GM12864 (cell line): ENCODE measurements at places on chromosomes 3 and 15.

GRCh38 chr15:66129586-66129985 lies 124.0 kb downstream of the MEGF11 start:
- DNase-seq = no peak

DNA sequence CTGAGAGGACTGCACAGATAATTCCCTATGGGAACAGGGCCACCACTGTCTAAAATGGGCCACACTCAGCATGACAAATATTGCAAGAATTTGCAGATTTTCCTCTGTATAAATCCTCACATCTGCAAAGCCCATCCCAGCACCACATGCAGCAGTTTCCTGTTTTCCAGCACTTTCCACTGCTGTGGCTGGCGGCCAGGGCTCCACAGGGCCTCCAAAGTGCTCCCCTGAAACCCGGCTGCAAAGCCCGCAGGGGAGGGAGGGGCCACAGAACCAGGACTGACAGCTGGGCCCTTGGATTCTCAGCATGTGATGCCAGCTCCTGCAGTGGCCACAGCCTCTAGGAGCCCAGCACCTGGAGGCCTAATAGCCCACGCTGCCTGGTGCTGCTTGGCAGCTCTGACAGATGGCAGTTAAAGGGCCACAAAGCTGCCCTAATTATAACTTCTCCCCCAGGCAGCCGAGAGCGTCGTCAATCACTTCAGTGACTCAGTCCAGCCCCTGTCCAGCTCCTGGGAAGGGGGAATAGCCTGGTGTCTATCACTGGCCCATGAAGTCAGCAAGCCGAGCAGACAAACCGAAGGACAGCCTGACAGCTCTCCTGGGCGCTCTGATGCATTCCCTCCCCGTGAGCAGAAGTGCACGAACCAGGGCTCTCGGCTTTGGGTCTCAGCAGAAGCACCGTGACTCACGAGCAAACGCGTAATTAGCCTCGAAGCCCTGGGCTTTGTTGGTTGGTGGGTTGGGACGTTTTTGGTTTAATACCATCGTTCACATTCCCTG lies 4.7 kb downstream of the LRRC15 start:
- DNase-seq = no peak

DNA sequence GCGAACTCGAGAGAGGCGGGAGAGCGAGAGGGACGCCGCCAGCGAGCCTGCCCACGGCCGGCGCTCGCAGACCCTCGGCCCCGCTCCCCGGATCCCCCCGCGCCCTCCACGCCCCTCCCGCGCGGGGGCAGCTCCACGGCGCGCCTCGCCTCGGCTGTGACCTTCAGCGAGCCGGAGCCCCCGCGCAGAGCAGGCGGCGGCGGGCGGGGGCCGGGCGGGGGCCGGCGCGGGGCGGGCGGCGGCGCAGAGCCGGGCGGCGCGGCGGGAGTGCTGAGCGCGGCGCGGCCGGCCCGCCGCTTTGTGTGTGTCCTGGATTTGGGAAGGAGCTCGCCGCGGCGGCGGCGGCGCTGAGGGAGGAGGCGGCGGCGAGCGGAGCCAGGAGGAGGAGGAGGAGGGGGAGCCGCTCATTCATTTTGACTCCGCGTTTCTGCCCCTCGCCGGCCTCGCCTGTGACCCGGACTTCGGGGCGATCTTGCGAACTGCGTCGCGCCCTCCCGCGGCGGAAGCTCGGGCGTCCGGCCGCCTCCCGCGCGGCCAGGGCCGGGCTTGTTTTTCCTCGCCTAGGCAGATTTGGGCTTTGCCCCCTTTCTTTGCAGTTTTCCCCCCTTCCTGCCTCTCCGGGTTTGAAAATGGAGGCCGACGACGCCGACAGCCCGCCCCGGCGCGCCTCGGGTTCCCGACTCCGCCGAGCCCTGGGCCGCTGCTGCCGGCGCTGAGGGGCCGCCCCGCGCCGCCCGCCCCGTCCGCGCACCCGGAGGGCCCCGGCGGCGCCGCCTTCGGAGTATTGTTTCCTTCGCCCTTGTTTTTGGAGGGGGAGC lies 524 bp downstream of the IGF1R start:
- no peak for DNase-seq

GRCh38 chr3:136751316-136752171 lies 634 bp downstream of the STAG1 start:
- no peak for DNase-seq

- DNase-seq = no peak
Measured at GRCh38 chr3:43279532-43279931, 6.8 kb upstream of the SNRK start.

GRCh38 chr3:88166419-88166971 lies 16.7 kb downstream of the C3orf38 start:
- no peak for DNase-seq

- DNase-seq = no peak
Measured at GRCh38 chr15:92400980-92401787, 7.5 kb downstream of the ST8SIA2 start.

DNA sequence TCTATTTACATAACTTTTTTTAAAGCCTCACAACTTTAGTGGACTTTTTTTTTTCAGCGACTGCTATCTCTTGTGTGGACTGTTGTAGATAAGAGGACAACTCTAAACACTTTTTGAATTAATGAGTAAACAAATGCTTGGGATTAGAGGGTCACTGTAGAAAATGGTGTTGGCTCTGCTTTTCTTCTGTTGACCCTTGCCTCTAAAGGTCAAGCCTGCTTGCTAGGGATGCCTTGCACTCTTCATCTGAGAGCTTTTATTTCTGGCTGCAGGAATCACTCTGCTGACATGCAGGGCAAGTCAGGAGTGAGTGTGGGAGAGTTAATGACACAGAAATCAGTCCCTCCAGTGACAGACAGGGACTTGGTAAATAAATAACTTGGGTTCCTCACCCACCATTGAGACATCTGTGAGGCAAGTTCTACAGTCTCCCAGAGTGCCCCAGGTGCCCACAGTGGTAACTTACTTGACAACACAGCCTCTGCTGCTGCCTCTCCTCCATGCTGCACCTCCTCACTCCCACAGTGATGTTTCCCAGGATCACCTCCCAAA lies 390.1 kb downstream of the IL20RB start:
- no peak for DNase-seq

DNA sequence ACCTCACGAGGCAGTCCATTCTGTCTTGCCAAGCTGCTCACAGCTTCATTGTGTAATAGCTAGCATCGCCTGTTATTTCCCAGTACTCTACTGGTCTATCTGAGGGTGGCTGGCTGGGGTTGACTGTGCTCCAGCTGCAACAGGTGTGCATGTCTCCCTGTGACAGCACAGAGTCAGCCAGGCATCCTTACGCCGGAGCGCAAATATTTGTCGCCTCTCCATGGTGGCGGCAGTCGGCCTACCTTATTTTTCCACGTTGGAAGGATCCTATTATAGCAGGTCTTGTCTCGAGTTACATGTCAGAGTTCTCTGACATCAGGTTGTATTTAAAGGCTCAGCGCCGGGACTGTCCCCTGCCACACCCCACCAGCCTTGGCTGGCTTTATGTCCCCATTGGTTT lies 307.1 kb downstream of the TLE3 start:
- no peak for DNase-seq

- DNase-seq = no peak
Measured at GRCh38 chr15:48279608-48280007, 51.6 kb upstream of the DUT start.

GRCh38 chr15:52052066-52052935 lies 33.3 kb downstream of the MAPK6 start:
- no peak for DNase-seq

DNA sequence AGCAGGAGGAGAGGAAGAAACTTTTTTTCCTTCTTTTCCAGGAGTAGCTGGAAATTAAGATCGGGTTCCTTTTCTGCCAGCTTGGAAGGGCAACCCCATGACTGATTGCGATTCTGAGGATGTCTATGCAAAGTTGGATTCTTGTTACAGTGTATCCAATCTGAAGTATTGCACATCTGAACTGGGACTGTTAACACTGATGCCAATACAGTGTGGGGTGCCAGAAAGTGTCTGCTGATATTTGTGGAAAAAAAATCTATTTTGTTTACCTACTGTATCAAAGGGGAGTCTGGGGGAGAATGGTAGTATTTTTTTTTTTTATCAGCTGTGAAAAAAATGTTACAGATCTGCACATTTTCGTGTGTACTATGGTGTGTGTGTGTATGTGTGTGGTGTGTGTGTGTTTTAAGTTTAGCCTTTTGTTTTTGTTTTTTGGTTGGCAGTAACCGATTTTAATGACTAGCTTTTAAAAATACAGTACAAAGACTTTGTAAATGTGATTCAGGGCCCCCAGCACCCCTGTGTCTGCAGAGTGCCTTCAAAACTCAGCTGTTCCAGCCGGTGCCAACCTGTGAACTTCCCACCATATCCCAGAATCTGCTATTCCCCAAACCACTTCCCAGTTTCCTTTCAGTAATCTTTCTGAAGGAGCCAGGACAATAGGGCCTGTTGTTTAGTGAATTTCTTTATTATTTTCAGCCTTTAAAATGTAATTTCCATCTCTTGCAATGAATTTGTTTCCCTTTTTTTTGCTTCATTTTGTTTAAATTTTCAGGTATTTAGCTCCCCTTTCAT lies 1.9 kb downstream of the RAP2B start:
- DNase-seq = no peak

GRCh38 chr3:47476330-47476626 lies 537 bp upstream of the SCAP start:
- DNase-seq = no peak

DNA sequence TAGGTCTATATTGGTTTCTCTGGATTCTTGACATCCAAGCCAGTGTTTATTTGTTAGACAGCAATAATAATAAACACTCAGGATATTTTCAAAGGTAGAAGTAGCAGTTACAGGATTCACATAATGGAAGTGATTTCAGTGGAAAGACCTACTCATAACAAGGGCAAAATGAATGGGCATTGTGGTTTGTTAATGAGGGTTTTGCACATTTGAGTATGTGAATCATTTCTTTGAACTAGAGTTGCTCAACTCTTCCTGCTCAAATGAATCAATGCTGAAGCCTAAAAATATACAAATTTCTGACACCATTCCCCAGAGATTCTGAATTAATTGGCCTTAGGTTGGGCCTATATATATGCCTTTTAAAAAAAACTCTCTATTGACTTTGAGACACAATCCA lies 4.1 kb upstream of the COL6A5 start:
- no peak for DNase-seq

DNA sequence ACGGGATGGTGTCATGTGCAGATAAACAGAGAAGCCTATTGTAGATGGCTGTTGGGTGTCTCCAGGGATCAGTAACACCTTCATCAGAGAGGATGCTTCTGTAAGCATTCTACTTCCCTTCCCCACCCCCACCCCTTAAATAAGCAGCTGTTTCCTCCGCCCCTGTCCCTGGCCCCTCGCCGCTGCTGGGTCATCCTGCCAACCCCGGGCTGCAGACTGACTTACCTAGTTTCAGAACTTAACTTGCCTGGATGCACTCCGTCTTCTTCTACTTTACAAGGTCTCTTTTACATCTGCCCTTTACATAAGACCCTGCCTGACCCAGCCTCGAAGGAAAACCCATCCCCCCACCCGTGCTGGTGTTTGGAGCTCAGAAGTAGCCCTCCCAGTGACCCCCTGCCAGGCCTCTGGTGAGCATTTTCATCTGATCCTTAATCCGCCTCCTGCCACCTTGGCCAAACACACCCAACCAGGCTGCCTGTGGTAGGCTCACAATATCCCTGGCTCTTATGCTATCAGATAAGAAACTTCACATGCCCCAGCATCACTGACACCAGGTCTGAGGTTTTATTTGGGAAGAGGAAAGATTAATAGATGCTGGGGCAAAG lies 103.0 kb upstream of the HES1 start:
- no peak for DNase-seq

GRCh38 chr3:186997473-186997939 lies 67.2 kb downstream of the ST6GAL1 start:
- DNase-seq = no peak

DNA sequence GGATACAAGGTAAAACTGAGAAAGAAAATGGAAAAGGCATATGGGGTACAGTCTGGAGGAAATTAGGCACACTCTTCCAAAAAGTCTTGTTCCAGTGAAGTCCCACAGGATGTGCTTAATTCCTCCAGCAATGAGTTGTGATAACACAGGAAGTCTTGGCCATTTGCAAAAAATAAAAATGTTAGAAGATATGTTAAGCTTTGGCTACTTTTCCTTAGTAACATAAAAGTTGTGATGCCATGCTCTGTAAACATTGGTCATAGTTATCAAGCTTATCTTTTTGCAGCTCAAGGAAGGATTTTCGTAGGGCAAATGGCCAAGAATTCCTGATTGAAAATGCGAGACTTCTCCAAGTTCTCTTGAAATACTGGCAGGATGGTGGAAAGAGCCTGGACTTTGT lies 26.4 kb downstream of the LNP1 start:
- no peak for DNase-seq

GRCh38 chr15:67101911-67102598 lies 36.7 kb downstream of the SMAD3 start:
- peak; percentile 90 for DNase-seq

DNA sequence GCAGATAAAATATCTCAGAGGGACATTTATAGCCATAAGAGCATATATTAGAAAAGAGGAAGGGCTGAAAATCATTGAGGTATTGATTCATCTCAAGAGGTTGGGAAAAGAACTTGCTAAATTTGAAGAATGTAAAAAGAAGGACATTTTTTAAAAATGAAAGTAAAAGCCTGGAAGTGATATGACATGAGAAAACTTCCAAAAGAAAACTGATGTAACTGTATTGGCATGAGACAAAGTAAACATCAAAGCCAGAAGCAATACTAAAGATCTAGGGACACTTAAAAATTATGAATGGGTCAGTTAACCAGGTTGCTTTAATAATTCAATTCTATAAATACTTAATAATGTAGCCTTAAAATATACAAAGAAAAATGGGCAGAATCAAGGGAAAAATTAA lies 31.9 kb downstream of the CEP63 start:
- no peak for DNase-seq

GRCh38 chr15:92112180-92112579 lies 258.7 kb downstream of the SLCO3A1 start:
- no peak for DNase-seq

DNA sequence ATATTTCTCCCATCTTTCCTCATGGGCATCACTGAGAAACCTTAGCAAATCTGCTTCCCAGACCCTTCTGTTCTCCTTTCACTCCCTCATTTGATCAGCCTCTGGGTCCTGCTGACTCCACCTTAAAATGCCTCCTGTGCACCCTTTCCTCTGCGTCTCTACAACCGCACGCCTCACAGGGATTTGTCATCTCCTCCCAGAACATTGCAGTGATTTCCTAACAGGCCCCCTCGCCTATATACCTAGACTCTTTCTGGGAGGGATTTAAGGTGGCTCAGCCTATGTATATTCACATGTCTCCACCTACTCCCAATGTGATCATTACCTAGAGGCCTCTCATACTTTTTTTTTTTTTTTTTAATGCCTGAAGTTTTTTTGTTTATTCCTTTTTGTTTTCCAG lies 69.2 kb downstream of the LIPC start:
- no peak for DNase-seq

DNA sequence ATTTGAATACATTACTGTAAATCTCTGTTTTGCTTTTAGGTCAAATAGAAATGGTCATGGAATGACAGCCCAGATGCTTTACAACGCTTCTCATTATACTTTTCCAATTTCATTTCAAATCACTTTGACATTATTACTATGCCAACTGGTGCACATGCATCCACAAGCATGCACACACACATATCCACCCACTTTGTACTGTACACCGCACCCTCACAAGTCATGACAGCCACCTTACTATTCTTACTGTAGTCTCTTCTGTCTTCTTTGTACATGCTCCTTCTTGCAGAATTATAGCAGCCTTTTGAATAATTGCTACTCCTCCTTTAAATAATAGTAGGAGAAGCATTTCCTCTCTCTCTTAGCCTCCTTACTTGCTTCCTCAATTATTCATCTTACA lies 1361.4 kb downstream of the ROBO1 start:
- DNase-seq = no peak

- no peak for DNase-seq
Measured at GRCh38 chr15:101451266-101451799, 38.2 kb downstream of the PCSK6 start.
